Bronchial epithelial cell (primary cell): ENCODE measurements at places on chromosomes 16 and 17. TPM values are rescaled to one million over a fixed set of nuclear protein-coding genes. Genes with fewer than 3 reads are reported as not detected.

- no peak for DNase-seq
Observed at GRCh38 chr17:41184480-41184961, at the start of gene KRTAP4-1. Gene KRTAP4-1 (minus strand): TSS chr17:41184911. CDS start chr17:41184854, 57 bp downstream.

DNA sequence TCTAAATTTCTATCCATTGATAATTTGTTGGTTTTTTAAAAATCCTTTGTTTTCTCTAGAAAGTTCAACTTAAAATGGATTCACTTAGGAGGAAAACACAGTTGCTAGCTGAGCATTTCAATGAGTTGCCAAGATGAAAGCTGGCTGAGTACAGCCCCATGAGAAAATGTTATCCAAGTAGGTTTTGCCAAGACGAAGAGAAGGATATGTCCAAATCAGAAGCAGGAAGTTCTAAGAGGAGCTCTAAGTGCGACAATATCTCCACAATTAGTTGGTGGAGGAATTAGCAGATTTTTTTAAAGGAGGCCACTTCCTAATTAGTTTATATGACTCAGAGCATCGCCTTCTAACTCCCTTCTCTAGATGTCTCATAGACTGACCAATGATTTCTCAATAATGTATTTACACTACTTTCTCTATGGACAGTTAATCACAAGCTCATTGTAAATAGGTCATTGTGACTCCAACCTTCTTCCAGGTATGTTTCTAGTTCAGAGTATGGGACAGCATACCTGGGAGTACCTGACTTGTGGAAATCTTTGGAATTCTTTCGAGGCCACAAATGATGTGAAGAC lies 873.3 kb upstream of the SOX9 start:
- DNase-seq = peak; percentile 68

- no peak for DNase-seq
Observed at GRCh38 chr16:503150-504071, 24.1 kb upstream of the CAPN15 start.

DNA sequence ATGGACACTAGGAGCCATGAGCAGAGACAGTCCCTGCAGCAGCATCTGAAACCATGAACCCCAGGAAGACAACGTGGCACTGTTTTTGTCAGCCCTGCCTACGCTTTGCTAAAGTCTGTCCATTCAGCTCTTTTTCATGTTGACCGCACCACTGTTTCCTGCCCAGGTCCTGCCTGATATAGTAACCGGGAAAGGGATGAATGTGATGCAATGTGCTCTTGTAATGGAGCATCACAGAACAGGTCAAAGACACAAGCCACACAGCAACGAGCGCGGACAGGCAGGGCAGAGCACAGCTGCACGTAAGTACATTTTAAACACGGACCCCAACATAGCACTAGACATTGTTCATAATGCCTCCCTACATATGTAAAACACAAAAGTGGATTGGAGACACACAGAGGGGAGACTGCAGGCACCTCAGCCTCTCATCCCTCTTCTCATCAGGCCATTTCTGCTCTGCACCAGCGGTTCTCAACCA lies 16.9 kb upstream of the TNFRSF13B start:
- no peak for DNase-seq

DNA sequence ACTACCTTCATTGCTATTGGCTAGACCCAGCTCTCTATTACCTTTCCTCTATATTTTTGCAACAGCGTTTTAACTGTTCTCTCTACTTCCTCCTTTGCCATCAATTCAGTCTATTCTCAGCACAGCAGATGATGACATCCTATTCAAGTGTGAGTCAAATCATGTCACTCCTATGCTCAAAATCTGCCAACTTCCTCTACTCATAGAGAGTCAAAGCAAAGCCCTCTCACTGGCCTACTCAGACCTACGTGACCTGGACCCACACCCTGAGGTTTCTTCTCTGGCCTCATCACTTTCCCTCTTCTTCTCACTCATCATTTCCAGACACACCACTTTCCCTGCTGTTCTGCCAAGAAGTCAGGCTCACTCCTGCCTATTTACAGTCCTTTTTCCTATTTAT lies 289.0 kb upstream of the AXIN2 start:
- peak; percentile 95 for DNase-seq

DNA sequence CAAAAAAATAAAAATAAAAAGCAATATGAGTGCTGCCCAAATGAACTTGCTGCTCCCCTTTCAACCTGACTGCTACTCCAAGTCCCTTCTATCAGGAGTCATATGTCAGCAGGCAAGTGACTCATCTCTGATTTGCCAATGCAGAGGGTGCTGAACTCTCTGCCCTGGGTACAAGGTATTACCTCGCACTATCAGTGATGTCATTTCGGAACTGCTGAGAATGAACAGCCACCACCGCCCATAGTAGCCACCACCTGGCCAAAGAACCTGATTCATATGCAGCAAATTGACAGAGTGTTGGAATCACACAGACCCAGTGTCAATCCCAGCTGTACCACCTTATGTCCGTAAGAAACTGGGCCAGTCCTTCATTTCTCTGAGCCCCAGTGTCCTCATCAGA lies 31.2 kb downstream of the LYRM9 start:
- DNase-seq = peak; percentile 74

GRCh38 chr16:46648656-46649055 lies 27.5 kb upstream of the SHCBP1 start:
- DNase-seq = no peak

DNA sequence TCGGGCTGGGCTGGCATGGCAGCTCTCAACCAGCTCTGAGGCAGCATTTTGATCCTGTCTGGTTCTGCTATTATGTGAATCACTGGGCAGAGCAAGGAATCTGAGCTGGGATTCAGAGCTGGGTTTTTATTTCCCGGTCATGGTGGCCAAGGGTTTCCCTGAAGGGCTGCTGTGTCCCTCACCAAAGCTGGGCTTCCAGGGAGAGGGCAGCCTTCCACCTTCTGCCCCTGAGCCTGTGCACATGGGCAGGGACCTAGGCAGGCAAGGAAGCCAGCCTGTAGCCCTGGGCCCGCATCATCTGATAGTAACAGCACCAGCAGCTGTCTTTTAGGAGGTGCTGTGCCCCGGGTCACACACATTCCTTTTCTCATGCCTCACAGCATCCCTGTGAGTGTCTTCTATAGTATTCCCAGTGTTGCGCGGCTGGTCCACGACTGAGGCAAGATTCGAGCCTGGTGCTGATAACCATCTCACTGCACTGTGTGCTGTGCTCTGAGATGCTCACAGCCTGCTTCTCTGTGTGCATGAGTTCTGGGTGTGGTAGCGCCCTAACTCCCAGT lies 85.3 kb upstream of the PLCG2 start:
- no peak for DNase-seq

DNA sequence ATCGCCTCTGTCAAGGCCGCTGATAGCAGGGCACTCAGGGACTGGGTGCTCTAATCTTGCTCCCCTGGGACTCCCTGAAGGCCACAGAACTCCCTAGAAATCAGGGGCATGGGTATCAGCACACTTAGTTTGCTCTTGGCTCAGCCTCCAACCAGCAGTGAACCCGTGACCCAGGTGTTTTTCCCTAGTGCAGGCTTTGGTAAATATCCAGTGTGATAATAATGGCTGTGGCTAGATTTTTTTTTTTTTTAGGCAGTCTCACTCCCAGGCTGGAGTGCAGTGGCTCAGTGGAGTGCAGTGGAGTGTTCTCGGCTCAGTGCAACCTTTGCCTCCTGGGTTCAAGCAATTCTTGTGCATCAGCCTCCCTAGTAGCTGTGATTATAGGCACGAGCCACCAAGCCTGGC lies 10.3 kb downstream of the NUPR1 start:
- DNase-seq = no peak

DNA sequence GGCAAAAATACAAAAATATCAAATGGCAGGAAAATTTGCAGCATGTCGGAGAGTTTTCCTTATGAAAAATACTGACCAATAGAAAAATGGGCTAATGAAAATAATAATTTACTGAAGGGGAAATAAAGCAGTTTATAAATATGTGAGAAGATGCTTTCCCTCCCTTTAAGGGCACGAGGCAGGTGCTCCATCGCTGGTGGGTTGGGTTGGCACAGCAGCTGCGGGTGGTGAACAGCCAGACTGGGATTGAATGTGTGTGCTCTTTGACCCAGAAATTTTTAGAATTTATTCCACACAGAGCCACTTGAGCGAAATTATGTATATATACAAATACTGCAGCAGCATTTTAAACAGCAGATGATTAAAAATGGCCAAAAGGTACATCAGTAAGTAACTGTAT lies 109.1 kb upstream of the ZNF750 start:
- DNase-seq = no peak

- no peak for DNase-seq
Observed at GRCh38 chr16:17171250-17172143, 299.3 kb downstream of the XYLT1 start.

GRCh38 chr17:13920413-13920812 lies 148.9 kb upstream of the COX10 start:
- DNase-seq = no peak

- DNase-seq = no peak
Observed at GRCh38 chr17:78307887-78308638, 51.8 kb downstream of the SOCS3 start.

- DNase-seq = no peak
Observed at GRCh38 chr16:52051414-52052172, 495.4 kb downstream of the TOX3 start.

GRCh38 chr17:83065660-83066542 lies 13.5 kb upstream of the METRNL start:
- no peak for DNase-seq

DNA sequence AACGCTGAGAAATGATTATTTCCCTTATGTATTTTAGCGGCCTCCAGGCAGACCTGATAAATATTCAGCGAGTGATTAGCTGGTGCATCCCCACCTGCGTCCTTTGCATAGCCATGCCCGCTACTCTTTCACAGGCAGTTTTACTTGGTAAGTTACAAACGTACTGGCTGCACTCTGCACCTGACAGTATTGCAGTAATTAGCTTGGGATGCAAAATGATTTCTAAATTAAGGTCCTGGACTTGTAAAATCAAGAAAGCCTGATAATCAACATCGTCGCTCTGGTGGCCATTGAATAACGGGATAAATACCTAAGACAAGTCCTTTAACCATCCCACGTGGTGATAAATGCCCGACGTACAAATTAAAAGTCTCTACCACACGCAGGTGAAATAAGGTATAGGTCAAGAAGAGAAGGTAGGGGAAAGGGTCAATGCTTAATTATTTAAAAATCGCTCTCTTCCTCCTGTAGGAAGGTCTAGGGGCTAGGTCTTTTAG lies 998 bp upstream of the PRKCA start:
- DNase-seq = no peak

DNA sequence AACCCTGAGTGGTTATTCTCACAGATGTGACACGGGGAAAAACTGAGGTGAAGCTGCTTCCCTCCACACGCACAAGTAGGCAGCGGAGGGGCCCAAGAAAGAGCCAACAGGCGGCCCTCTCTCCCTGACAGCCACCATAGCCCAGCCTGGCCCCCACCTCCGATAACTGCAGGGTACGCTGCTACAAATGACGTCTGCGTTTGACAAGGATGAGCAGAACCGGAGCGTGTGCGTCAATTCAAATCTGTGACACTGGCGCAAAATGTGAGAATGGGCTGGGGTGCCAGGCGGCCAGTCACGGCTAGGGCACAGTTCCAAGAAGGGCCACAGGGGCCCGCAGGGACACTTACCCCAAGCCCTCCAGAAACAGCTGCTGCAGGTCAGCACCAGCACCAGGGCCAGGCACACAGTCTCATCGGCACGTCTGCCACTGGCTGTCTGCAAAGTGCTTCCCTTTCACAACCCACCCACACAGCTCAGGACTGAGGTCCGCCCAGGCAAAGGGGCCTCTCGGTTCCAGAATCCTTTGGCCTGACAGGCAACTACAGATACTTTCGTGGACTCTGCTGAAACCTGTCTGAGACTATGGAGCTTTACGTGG lies 14.4 kb downstream of the AXIN1 start:
- DNase-seq = no peak

DNA sequence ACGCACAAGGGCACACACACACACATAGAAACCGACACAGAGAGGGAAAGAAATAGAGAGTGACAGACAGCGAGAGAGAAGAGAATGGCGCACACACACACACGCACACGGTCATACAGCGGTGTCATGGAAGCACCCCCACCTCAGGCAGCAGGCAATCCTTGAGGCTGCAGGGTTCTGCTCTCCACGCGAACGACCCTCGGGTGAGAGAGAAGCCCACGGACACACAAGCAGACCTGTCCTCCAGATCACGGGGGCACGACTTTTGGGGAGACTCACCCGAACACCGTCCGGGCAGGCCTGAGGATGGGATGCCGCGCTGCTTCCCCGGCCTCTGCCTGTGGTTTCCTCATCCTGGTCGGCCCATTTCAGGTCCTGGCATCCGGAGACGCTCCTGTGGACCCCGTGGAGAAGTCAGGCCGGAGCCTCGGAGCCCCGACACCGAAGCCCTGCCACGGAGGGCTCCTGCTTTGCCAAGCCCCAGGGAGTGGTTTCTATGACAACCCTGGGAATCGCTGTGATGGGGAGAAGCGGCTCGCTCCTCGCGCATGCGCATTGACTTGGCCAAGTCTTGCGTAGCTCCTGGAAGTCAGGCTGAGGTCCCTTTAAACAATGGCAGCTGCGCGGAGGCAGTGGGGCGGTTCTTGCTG lies 118.2 kb upstream of the KCNJ18 start:
- DNase-seq = no peak

GRCh38 chr16:49487746-49488145 lies 114.1 kb downstream of the C16orf78 start:
- DNase-seq = no peak

DNA sequence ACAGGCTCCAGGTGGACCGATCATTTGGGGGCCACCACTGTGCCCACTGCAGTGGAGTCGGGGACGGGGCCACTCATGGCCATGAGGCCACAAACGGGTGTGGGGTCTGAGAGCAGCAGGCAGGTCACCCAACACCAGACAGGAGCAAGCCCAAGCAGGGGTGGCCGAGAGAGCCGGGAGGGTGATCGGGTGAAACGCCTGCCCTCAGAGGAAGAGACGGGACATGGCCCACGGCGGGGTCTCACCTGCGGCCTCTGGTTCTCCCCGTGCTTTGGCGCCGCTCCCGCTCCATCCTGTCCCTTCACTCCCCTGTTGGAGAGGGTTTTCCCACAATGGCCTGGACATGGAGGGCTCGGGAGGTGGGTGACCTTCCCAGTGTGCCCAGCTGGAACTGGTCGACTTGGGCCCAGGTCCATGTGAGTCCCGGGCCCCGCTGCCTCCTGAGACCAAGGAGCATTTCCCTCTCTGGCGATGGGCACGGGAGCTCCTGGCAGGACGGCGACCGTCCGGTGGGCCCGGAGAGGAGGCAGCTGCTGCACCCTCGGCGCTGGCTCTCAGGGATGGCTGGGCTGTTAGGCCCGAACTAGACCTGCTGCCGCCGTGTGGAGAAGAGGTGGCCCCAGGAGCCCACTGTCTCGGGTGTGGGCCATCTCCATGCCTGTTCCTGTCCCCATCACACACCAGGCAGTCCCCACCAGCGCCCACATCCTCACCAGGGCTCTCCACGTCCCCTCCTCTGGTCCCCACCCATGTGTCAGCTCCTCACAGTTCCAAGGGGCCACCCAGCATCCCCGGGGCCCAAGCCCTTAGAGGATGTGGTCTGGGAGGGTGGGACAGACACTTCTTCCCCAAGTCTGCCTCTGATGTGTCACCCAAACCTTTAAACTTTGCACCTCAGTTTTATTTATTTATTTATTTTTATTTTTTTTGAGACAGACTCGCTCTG lies 13.4 kb upstream of the BAHCC1 start:
- DNase-seq = no peak

GRCh38 chr17:17833658-17834357 lies 3.0 kb downstream of the SREBF1 start:
- DNase-seq = no peak

NAE1 gene
- total RNA-seq = 62.4 and 63.2 TPM in 2 replicates

KRT39 gene
- not detected in 2 replicates for total RNA-seq

PERCC1 gene
- total RNA-seq = not detected in 2 replicates

SPEM1 gene
- 0.13 TPM in 1 of 2 replicates, not detected in the other for total RNA-seq

NBR1 gene
- 51.9 and 74.5 TPM in 2 replicates for total RNA-seq

PGP gene
- 9.1 and 9.5 TPM in 2 replicates for total RNA-seq

SLC16A5 gene
- 15.0 and 18.1 TPM in 2 replicates for total RNA-seq

IL21R gene
- not detected in 2 replicates for total RNA-seq
